ENCODE measurements at places on chromosomes 3 and 15. TPM values are rescaled to one million over a fixed set of nuclear protein-coding genes. Genes with fewer than 3 reads are reported as not detected.

Gene RGMA
- 0.53 TPM for total RNA-seq

Gene ZCWPW2
- total RNA-seq, result 0.38 TPM

Gene PLA1A
- not detected for total RNA-seq

Gene CERS3
- total RNA-seq, result 27.3 TPM

Gene EAF1
- 34.0 TPM for total RNA-seq

Gene KBTBD8
- total RNA-seq, result 2.0 TPM

Gene GHRL
- 0.13 TPM for total RNA-seq

Gene ADPRH
- 0.53 TPM for total RNA-seq

Gene RUBCN
- total RNA-seq, result 9.2 TPM

Gene AGBL1
- not detected for total RNA-seq

Gene BRK1
- 72.1 TPM for total RNA-seq

Gene BNC1
- 74.2 TPM for total RNA-seq

Gene MGLL
- 25.5 TPM for total RNA-seq

Gene GOLGA8T
- total RNA-seq, result 0.13 TPM

Gene SLC51A
- 0.26 TPM for total RNA-seq

Gene SLC28A2
- not detected for total RNA-seq

Gene CDCP1
- total RNA-seq, result 41.3 TPM

Gene SNTN
- not detected for total RNA-seq
